ENCODE measurements at places on chromosomes 4 and X.

- no peak for DNase-seq
These were observed 587.2 kb downstream of the EPHA5 start for GRCh38 chr4:65083076-65083475.

- no peak for DNase-seq
These were observed 1.4 kb downstream of the DDX60L start for GRCh38 chr4:168478868-168479267.

- DNase-seq, result no peak
These were observed 23.4 kb upstream of the MMRN1 start for GRCh38 chr4:89871211-89871610.

DNA sequence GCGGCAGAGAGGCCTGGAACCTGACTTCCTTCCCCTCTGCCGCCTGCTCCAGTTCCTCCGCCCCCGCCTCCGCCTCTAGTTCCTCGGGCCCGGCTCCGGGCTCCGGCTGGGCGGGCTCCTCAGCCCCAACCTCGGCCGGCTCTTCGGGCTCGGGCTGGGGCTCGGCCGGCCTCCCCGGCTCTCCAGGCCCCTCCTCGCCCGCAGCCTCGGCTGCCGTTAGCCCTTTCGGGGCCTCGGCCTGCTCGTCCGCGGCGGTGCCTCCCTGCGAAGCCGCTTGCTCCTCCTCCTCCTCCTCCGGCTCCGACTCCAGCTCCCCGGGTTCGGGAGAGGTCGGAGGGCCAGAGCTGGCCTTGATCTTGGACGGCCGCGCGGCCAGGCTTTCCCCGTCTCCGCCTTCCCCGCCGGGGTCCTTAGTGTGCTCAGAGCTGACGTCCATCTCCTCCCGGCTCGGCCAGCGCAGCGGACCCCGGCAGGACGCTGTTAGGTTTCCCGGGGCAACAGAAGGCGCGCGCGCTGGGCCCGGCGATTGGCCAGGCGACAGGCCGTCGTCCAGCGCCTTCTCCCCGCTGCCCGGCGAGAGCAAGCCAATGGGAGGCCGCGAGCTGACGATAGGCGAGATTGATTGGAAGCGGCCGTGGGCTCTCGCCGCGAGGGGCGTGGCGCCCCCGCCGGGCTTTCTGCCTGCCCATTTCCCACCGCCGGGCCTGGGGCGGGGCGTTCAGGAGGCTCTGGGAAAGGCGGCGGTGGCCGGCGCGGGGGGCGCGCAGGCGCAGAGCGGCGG, 479 bp upstream of the TADA2B start:
- DNase-seq, result peak; percentile 87

DNA sequence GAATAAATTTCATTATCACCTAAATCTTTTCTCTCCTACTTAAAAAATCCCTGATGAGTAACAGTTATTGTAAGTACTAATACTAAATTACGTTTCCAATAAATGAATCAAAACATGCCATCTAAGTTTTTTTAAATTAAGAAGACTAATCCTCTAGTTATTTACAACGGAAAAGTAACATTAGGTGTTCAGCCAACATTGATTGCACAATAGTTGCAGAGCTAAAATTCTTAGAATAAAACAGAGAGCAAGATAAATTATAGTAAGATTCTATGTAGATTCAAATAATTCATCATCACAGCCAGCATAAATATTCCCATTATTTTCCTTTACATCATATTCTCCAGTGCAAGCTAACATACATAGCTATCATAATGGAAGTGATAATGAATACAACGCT, 139.2 kb downstream of the HDX start:
- no peak for DNase-seq

- DNase-seq, result no peak
These were observed 572.5 kb upstream of the AADAT start for GRCh38 chr4:170662250-170662649.

DNA sequence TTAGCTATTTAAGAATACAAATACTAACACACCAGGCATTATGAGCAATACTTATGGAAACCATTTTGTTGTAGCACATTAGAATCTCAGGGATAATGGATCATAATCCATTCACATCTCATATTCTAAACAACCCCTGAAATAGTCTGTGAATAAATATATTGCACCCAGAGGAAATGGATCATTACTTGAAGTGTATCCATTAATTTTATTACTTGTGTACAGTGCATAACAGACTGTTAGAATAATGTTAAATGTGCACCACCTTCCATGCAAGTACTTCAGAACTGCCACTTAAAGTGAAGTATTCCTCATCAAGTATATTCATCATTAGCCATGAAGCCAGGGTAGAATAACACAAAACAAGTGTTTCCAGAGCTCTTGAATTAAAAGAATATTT, 715.5 kb downstream of the DMD start:
- no peak for DNase-seq

- no peak for DNase-seq
These were observed 570.4 kb downstream of the PRR32 start for GRCh38 chrX:127389900-127390299.

GRCh38 chrX:103124284-103124683, 31.3 kb upstream of the NXF3 start:
- no peak for DNase-seq

- DNase-seq, result no peak
These were observed 20.4 kb upstream of the GDPD2 start for GRCh38 chrX:70402721-70403120.

DNA sequence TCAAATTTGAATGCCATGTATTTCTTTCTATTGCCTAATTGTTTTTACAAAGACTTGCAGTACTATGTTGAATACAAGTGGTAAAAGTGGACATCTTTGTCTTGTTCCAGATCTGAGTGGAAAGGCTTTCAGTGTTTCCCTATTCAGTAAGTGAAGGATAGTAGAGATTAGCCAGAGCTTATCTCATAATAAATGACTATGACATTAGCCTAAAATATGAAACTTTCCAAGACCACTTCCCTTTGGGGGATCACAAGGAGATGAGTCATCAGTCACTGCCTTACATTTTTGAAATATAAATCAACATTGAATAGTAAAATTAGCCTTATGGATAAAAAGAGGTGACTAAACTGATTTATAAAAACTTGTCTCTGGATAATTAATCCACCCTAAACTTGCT, 554.1 kb upstream of the MAGEB2 start:
- no peak for DNase-seq

DNA sequence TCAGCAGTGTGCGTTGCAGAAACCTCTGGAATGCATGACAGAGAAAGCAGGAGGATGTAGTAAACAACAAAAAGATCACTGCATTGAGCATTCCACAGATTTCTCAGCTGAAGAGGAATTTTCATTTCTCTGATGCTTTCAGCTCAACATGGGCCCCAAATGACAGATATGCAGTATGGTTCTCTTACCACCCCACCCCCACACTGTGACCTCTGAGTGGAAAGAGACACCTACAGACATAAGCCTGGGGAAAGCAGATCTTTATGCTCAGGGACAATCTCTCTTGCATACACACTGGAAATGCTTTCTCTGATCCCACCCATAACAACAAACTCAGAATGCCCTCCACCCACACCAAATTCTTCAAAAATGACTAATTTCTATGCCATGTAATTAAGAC, 983.7 kb upstream of the LCORL start:
- no peak for DNase-seq

GRCh38 chr4:123215536-123215935, 181.1 kb upstream of the SPRY1 start:
- no peak for DNase-seq

- DNase-seq, result no peak
These were observed 56.9 kb downstream of the ACOX3 start for GRCh38 chr4:8383451-8384160.

GRCh38 chr4:5885733-5886132, 7.2 kb downstream of the CRMP1 start:
- no peak for DNase-seq

DNA sequence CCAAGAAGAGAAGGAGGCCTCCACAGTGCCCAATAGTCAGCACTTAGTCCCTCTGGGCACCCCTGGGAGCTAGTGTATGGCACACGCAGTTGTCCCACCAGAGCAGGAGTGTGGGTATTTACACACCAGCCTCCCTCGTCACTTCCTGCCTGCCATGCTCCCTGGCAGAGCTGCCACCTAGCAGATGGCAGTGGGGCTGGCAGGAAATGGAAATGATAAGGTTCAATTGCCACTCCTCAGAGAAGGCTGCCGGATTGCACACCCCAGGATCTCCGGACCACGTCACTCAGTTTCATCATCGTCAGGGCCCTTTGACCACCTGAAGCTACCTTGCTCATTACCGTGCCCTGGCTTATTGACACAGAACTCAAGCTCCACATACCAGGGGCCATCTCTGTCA, 173.3 kb upstream of the PSAPL1 start:
- DNase-seq, result no peak

GRCh38 chrX:48003367-48003757, 427 bp downstream of the ZNF182 start:
- DNase-seq, result no peak

GRCh38 chrX:43728966-43729365, 72.9 kb downstream of the MAOA start:
- DNase-seq, result no peak
